Colonic mucosa (tissue), 4 donors: ENCODE measurements at places on chromosomes 7 and 10. TPM values are rescaled to one million over a fixed set of nuclear protein-coding genes. Genes with fewer than 3 reads are reported as not detected.

SHOC2 gene
- total RNA-seq: 47.2 TPM

UPK3BL1 gene
- total RNA-seq: 21.9 TPM

MRLN gene
- not detected for total RNA-seq

DRGX gene
- 0.16 TPM for total RNA-seq

PKD2L1 gene
- total RNA-seq: 0.52 TPM

JAKMIP3 gene
- total RNA-seq: 0.27 TPM

PI4K2A gene
- 10.6 TPM for total RNA-seq

MBLAC1 gene
- total RNA-seq: 1.9 TPM

- no peak for DNase-seq
Measured at GRCh38 chr10:93977442-93977841, 16.3 kb upstream of the PLCE1 start.

DNA sequence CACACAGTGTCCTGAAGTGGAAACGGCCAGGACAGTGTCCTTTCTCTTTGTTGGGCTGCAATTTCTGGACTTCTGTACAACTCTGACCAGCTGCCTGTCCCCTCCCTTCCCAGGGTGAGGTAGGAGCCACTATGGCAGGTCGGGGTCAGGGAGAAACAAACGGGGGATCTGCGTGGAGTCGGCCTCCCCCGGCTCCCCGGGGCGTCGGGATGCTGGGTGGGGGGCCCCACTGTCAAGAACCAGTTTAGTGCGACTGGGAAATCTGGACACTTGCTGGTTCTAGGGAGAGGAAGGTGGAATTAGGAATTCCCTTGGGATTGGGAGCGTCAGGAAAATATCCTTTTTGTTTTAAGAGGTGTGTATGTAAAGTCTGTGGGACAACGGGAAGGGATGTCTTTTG is 567 bp downstream of the SYCE1 start:
- no peak for DNase-seq

DNA sequence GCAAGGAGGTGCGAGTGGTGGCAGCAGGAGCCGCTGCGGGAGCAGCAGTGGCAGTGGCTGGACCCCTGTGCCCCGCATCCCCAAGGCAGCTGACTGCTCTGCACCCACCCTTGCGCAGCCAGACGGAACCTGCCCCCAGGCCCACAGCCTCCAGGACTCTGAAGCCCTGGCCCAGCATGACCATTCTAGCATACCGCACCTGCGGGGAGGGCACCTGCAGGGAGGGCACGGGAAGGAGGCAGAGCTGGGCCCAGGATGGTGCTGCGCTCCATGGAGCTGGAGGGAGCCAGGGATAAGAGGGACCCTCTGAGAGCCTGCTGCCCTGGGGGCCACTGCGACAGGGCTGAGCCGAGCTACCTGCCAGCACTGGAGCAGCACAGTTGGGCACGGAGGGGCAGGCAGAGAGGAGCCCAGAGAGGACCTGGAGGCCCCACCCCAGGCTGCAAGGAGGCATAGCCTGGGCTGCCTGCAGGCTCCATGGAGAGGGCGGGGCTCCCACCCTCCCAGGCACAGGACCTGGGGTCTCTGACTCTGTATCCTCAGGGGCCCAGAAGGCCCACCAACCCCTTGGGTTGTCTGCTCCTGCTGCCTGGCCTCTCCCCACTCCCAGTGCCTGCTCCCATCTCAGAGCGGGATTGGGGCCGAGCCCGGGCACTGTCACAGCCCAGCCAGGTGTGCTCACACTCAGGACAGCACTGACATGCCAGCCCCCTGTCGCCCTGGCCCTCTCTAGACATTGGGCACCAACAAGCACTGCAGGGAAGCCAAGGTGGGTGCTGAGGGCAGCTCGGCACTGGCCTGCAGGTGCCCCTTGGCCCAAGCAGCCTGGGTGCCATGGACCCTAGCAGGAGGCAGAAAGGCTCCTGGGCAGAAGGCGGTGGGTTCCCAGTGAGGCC is 87.6 kb downstream of the HTR7 start:
- DNase-seq: no peak

GRCh38 chr7:43648473-43649406 is 65.8 kb downstream of the STK17A start:
- peak; percentile 48 for DNase-seq

DNA sequence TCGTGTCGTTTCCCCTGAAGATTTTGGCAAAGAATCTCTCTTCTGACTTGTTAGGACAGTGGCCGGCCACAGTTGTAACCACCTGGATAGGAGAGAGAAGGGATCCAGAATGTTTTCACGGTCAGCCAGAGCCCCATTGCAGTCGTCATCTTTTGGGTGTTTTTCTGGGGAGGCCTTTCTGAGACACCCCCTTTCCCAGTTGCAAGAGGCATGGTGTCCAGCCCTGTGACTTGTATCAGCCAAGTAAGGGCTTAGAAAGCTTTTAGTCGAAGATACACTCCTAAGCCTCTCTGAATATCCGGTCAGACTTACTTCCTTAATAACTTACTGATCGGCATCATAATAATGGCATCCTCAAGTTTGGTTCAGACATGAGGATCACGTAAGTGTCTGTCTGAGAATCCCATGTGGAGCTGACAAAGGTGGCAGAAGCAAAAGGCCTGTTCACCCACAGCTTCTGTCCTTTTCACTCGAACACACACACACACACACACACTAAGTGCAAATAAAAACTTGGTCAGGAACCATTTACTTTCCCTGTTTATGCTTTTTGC is 435.7 kb upstream of the GALNT17 start:
- DNase-seq: peak; percentile 48

DNA sequence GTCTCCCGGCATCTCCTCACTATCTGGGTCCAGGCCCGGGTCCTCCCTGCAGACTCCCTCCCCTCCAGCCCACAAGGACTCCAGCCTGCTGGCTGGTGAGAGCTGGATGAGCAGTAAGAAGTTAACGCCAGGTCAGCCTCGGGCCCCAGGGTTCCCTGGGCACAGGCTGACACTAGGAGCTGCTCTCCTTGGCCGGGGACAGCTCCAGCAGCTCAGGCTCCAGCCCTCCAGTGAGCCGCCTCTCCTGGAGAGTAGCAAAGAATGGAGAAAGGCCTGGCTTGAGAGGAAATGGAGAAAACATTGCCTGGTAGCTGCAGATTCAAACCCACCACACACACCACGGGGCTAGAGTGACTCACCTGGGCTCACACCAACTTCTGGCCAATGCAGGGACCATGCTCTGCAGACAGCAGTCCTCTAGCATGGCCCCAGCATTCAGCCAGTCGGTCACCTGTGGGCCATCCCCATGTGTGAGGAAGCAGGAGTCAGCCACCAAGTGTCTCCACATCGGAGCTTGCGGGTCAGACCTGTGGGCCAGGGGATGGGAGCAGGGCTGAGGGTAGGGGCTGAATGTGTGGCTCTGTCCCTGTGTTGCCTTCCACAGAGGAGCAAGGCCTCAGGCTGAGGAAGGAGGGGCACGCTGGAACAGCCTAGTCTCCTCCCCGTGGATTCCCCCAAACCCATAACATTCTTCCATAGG is 6.5 kb downstream of the SAP25 start:
- DNase-seq: no peak

DNA sequence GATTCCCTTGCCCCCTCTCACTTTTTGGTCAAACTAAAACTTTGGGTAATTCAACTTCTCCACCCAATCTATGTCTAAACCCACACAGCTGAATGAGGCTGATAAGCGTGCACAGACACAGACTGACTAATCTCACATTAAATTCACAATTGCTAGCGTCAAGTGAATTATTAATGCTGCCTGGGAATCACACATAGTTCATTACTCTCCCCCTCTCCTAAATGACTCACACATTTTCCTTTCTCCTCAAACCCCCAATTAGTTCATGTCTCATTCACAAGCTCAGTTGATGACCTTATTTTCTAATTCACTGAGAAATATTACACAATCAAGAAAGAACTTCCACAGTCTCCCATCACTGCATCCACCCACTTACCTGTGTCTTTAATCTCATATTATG is 14.5 kb downstream of the KLF14 start:
- DNase-seq: no peak

DNA sequence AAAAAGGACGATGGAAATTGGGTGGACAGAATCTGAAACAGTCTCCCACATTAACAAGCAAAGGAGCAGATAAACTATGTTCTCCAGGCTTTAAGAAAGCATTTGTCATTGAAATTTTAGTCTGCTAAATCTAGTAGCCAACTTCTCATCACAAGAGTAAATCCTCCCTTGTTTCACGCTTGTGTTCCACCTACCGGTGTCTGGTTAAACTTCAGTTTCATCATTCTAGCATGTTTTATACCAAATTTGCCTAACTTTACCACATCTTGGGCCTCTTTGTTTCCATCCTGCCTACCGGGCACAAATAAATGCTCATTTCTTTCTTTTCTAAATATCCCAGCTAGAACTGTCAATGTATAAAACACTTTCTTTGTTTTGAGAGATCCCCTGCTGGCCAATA is 5.8 kb downstream of the LIPA start:
- no peak for DNase-seq

DNA sequence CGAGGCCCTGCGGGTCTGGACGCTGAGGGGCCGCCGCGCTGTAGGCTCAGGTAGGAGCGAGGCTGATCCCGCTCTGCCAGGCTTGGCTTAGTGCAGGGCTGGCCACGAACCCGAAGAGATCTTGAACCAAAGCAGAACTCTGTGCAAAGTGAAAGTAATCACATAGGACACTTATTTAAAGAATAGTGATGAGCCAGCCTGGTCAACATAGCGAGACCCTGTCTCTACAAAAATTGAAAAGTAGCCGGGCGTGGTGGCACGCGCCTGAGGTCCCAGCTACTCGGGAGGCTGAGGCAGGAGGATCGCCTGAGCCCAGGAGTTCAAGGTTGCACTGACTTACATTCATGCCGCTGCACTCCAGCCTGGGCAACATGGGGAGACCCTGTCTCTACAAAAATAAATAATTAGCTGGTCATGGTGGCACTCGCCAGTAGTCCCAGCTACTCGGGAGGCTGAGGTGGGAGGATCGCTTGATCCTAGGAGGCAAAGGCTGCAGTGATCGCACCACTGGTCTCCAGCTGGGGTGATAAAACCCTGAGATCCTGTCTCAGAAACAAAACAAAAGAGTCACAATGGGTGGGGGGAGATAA is 541 bp downstream of the ZSCAN25 start:
- no peak for DNase-seq

GRCh38 chr10:95319239-95319638 is 28.4 kb upstream of the PDLIM1 start:
- no peak for DNase-seq

DNA sequence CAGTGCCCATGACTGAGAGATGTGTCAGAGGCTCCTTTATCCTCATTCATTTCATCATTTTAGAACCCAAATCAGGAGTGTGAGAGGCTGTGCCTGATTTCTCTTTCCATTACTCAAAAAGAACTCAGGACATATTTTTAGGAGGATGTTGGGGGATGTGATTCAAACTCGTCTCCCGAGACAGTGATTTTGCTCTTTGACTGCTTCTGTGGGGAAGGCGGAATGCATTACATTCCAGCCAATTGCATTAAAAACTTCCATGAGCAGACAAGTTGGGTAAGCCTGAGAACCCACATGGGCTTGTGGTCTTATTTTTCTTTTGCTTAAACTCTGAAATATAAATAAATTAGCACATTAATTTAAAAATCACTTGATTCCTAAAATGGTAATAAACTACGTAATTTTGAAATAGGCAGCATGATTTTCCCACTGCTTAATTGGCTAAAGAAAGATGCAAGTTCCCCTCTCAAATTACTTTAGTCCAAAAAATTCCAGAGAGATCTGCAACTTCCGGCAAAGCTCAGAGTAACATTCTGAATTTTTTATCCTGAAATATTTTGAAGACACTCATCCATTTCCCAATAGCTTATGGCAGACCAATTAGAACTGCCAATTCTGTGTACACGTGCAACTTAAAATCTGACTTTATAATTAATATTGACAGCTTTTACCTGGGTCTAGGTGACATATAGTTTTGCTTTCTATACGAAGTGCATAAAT is 185.6 kb downstream of the C7orf25 start:
- no peak for DNase-seq
